Cerebellar cortex (tissue), 1 donor: ENCODE measurements at places on chromosomes 16 and 17.

GRCh38 chr16:89018282-89019158 lies 41.5 kb upstream of the CBFA2T3 start:
- DNase-seq: no peak

DNA sequence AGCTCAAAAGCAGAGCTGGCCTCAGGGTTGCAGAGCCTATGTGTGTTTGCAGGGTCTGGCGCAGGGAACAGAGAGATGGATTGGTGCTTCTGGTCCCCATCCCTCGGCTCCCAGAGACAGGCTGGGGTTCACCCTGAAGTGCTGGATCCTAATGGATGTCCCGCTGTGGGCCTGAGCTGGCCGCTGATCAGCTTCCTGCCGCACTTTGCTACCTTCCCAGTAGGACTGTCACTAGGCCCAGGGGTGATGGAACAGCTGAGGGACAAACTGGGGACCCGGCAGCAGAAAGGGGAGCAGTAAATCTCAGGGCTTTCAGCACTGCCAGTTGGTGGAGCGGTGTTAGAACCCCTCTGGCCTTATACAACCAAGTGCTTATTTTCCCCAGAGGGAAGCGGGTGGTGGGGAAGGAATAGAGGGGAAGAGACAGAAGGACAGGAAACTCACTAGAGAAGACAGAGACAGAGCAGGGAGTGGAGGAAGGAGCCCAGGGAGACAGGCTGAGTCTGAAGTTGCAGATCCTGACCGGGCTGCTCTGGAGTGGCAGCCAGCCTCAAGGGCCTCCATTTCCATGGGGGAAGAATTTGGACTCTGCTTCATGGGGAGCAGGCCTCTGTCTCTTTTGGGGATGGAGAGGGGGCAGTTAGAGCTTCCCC lies 78.6 kb downstream of the MRM1 start:
- no peak for DNase-seq

DNA sequence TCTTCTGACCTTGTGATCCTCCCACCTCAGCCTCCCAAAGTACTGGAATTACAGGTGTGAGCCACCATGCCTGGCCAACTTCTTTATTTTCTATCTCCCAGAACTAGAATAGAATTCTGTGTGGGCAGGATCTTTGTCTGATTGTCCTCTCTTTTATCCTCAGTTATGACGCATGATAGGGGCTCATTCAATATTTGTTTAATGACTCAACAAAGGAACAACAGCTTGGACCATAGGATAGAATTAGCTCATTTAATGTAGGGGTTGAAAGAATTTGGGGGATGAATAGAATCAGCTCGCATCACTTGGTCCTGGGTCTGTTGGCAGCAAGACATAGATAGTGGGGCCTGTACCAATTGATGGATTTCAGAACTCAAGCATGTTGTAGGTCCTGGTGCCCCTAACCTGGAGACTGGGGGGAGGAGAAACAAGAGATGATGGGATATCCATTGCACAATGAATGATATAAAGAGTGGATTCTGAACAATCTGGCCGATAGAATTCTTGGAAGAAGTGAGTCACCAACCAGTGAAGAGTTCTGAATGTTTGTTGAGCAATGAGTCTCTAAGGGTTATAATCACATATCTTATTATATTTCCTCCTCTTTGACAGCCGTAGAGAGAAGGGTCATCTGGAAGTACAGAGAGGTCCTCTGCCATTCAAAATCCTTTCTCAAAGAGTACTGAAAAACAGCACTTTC lies 250.2 kb downstream of the HS3ST4 start:
- no peak for DNase-seq

DNA sequence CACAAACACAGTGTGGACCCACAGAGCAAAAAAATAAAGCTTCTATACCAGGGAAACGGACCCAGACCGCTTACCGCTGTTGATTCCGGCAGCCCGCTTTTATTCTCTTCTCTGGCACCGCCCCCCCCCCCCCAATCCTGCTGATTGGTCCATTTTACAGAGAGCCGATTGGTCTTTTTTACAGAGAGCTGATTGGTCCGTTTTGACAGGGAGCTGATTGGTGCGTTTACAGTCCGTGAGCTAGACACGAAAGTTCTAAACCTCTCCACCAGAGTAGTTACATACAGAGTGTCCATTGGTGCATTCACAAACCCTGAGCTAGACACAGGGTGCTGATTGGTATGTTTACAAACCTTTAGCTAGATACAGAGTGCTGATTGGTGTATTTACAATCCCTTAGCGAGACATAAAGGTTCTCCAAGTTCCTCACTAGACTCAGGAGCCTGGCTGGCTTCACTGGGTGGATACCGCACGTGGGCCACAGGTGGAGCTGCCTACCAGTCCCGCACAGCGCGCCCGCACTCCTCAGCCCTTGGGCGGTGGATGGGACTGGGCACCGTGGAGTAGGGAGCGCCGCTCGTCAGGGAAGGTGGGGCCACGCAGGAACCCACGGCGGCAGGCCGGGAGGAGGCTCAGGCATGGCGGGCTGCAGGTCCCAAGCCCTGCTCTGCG lies 92.4 kb downstream of the HAPSTR1 start:
- no peak for DNase-seq

GRCh38 chr17:61443475-61443882 lies 8.7 kb upstream of the TBX4 start:
- DNase-seq: no peak

- no peak for DNase-seq
Measured at GRCh38 chr16:79422064-79422463, 178.5 kb downstream of the MAF start.
